PC-3 (cell line): ENCODE measurements at places on chromosomes 1 and 21. TPM values are rescaled to one million over a fixed set of nuclear protein-coding genes. Genes with fewer than 3 reads are reported as not detected.

The KIF2C gene
- total RNA-seq: 98.7 and 121 TPM in 2 replicates

The PGLYRP4 gene
- not detected in 2 replicates for total RNA-seq

The MYOC gene
- not detected in 2 replicates for total RNA-seq

DNA sequence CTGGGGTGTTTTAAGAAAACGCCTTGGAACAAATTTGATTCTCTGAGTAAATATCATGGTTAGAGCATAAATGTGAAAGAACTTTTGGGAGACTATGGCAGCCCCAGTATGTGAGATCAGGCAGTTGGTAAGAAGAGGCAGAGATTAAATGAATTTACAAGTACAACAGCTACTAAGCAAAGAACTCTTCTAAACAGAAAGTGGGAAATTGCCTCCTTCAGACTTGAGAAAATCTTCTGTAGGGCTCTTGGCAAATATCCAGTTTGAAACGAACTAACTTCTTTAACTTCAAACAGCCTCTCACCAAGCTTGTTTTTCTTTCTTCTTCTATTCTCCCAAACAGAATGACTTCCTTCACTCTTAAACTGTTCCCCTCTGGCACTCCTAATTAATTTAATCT, 337.7 kb downstream of the SIPA1L2 start:
- DNase-seq: no peak

The CASZ1 gene
- total RNA-seq: 12.8 and 21.4 TPM in 2 replicates

- no peak for DNase-seq
Observed at GRCh38 chr21:41526478-41527087, 18.6 kb upstream of the TMPRSS2 start.

GRCh38 chr1:162374406-162374805, 2.2 kb downstream of the SPATA46 start:
- DNase-seq: no peak

DNA sequence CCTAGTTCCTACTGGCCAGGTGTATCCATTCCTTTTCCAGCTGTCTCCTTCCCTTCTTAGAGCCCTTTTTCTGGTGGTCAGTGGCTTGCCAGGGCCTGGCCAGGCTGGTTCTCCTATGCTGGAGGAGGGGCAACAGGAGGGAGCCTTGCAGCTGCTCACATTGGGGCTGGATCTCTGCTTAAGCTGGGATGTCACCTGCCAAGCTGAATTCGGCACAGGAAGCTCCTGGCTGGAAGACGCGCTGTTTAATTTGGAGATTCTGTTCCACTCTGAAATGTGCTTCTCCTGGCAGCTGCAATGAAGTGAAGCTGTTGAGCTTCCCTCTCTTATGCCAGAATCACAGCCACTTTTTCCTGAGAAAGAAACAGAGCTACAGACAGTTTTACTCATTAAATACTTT, 56.0 kb upstream of the POU3F1 start:
- DNase-seq: no peak

DNA sequence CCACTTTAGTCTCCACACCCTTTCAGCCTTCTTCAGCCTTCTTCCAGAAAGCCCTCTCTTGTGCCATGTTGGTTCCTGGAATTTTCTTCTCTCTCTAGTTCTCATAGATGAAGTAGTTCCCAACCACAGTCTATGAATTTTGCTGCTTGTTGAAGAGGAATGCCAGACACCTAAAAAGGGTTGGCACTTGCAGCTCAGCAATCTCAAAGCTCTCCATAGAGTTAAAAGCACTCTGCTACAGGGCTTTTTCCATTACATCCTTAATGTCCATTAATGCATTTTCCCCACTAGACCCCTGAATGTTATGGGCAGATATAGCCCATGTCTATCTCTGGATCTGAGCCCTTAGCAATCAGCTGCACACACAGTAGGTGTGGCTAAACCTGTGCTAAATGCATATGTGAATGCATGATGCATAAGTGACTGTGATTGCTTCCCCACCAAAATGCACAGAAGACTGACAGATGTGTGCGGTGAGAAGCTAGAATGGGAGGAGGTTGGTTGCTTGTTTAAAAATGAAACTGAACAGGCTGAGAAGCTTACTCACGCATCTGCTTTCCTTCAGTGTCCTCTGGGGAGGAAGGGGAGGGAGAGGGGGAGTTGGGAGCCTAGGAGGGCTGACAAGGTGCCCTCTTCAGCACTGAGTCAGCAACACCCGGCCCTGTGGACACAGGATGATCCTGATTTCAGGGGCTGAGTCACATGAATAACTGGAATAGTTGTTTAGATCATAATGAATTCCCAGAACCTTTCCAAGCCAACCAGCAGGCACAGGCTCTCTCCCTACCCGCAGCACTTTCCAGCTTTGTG, 146.1 kb upstream of the FGGY start:
- peak; percentile 98 for DNase-seq

GRCh38 chr1:116763787-116764465, 9.7 kb downstream of the CD2 start:
- peak; percentile 53 for DNase-seq
